ENCODE measurements at places on chromosomes 16 and 17.

GRCh38 chr16:17324451-17324850, 146.3 kb downstream of the XYLT1 start:
- H3K4me1 ChIP-seq, result peaks cover 26% of the 10 kb centered on the region
- no peak for DNase-seq
- no peaks in the 10 kb centered on the region for H3K27me3 ChIP-seq
- H3K4me3 ChIP-seq, result no peak overlapping the region
- H3K27ac ChIP-seq, result no peak overlapping the region

DNA sequence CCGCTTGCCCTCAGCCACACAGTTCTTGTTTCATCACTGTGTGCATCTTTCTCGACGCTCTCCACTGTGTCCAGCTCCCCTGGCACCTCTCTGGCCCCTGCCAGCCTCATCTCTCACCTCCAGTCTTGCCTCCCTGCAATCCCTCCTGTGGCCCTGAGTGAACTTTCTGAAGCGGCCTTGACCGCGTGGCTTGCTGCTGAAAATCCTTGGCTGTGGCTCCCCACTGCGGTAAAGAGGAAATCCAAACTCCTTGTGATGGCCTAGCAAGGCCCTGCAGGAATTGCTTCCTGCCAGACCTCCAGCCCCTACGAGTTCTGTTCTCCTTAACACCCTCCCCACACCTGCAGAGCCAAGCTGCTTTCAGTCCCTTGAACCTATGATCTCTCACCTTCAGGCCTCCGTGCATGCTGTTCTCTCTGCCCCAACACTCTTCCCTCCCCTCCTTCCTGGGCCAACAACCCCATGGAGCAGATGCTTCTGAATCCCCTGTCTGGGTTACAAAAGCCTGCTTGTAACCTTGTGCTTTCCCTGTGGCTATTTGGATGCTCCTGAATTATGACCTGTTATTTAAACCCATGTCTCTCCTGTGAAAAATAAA, 33.6 kb upstream of the BRD7 start:
- peaks cover 2% of the 10 kb centered on the region for H3K36me3 ChIP-seq
- no peak overlapping the region for H3K4me3 ChIP-seq
- H3K27ac ChIP-seq, result no peak overlapping the region
- no peak for DNase-seq
- H3K27me3 ChIP-seq, result peaks cover 19% of the 10 kb centered on the region
- no peaks in the 10 kb centered on the region for H3K4me1 ChIP-seq

DNA sequence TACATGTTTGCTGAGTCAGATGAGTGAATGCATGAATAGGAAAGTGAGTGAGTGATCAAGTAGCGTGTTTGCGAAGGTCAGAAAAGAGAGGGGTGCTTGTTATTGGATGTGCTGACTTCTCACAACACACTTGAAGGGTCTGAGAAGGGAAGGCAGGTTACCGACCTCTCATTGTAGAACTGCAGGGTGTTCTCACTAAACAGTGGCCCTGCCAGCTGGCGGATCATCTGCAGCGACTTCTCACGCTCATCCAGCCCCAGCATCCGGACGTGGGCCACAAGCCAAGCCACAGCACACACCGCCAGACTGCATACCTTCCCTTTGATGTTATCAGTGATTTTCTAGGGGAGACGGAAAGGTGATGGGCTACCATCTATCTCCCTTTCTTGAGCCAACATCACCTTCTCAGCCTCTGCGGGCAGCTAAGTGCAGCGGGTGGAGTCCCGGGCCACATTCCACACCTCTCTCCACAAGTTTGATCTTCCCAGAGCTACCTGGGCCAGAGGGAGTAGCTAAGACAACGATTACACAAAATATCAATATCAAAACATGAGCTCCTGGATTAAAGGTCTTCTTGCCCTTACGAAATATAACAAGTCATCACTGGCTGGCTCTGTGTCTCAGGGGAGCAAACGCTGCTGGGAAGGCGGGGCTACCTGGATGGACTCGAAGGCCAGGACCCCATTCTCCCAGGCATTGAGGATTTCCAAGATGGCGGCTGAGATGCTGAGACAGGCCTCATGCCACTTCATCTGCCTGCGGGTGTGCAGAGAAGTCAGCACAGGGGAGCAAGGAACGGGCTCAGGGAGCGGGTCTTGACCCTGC, 11.0 kb downstream of the CSF3 start:
- DNase-seq, result no peak
- peaks cover 20% of the 10 kb centered on the region for H3K36me3 ChIP-seq
- peak overlapping the region; percentile 12 for H3K27ac ChIP-seq
- H3K4me1 ChIP-seq, result peaks cover 20% of the 10 kb centered on the region

DNA sequence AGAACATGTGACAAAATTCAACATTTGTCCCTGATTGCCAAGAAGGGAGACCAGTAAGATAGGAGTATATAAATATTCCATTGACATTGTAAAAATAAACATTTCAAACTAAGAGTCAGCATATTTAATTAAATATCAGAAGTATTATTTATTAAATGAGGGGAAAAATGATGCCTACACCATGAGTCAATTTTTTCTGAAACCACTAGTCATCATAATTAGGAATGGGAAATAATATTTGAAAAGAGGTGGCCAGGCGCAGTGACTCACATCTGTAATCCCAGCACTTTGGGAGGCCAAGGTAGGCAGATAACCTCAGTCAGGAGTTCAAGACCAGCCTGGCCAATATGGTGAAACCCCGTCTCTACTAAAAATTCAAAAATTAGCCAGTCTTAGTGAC, 2.1 kb downstream of the CMTM1 start:
- DNase-seq, result no peak
- H3K36me3 ChIP-seq, result peaks cover 27% of the 10 kb centered on the region
- no peaks in the 10 kb centered on the region for H3K27me3 ChIP-seq

DNA sequence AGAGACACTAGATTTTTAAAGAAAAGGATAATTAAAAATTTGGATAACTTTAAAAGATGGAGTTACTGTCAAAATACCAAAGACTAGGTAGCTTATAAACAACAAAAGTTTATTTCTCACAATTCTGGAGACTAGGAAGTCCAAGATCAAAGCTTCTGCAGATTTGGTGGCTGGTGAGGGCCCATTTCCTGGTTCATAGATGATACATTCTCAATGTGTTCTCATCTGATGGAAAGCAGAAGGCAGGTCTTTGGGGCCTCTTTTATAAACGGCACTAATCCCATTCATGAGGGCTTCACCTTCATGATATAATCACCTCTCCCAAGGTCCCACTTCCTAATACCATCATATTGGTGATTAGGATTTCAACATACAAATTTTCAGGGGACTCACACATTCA, 33.7 kb downstream of the NLK start:
- peak overlapping the region; percentile 36 for H3K27ac ChIP-seq
- no peaks in the 10 kb centered on the region for H3K27me3 ChIP-seq
- H3K4me3 ChIP-seq, result no peak overlapping the region
- H3K4me1 ChIP-seq, result peaks cover 73% of the 10 kb centered on the region

- DNase-seq, result no peak
- H3K4me3 ChIP-seq, result no peak overlapping the region
- H3K36me3 ChIP-seq, result peaks cover 9% of the 10 kb centered on the region
- H3K4me1 ChIP-seq, result peaks cover 26% of the 10 kb centered on the region
- no peaks in the 10 kb centered on the region for H3K27me3 ChIP-seq
- H3K27ac ChIP-seq, result peak overlapping the region; percentile 29
These were observed 31.3 kb downstream of the SPOP start for GRCh38 chr17:49646391-49647255.

GRCh38 chr17:36529121-36529520, 5.5 kb downstream of the MYO19 start:
- no peak overlapping the region for H3K27ac ChIP-seq
- H3K4me3 ChIP-seq, result no peak overlapping the region
- H3K27me3 ChIP-seq, result no peaks in the 10 kb centered on the region
- H3K4me1 ChIP-seq, result peaks cover 27% of the 10 kb centered on the region
- DNase-seq, result no peak
- peaks cover 15% of the 10 kb centered on the region for H3K36me3 ChIP-seq

GRCh38 chr16:85081765-85082164, 30.5 kb downstream of the CIBAR2 start:
- H3K36me3 ChIP-seq, result peaks cover 5% of the 10 kb centered on the region
- peaks cover 4% of the 10 kb centered on the region for H3K4me1 ChIP-seq
- no peak overlapping the region for H3K4me3 ChIP-seq
- no peaks in the 10 kb centered on the region for H3K27me3 ChIP-seq
- no peak overlapping the region for H3K27ac ChIP-seq

DNA sequence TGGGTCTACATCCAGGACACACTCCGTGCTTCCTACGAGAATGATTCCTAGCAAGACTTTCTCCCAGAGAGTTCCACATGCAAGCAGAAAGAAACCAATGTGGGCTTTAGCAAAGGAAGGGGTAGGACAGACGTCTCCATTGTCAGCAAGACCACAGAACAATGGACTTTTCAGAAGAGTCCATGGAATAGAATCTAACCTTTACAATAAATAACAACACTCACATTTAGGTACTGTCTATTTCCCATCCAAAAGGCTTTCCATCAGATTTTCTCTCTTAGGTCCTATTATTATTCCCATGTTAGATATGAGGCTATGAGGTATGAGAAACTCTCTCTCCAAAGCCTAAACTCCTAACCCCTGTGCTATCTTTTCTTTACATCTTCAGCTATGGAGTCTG, 360.9 kb downstream of the GRIN2A start:
- H3K36me3 ChIP-seq, result no peaks in the 10 kb centered on the region
- no peak overlapping the region for H3K4me3 ChIP-seq
- no peak overlapping the region for H3K27ac ChIP-seq
- no peak for DNase-seq

- peak overlapping the region; percentile 97 for H3K27ac ChIP-seq
- peaks cover 24% of the 10 kb centered on the region for H3K4me1 ChIP-seq
- peak; percentile 87 for DNase-seq
- peak overlapping the region; percentile 88 for H3K4me3 ChIP-seq
- H3K36me3 ChIP-seq, result peaks cover 9% of the 10 kb centered on the region
These were observed 21.9 kb upstream of the EIF1 start for GRCh38 chr17:41666708-41667279.

GRCh38 chr17:65243838-65244625, 106.9 kb downstream of the RGS9 start:
- DNase-seq, result no peak
- no peaks in the 10 kb centered on the region for H3K4me1 ChIP-seq
- H3K27ac ChIP-seq, result no peak overlapping the region
- H3K36me3 ChIP-seq, result no peaks in the 10 kb centered on the region
- H3K27me3 ChIP-seq, result peaks cover 35% of the 10 kb centered on the region

DNA sequence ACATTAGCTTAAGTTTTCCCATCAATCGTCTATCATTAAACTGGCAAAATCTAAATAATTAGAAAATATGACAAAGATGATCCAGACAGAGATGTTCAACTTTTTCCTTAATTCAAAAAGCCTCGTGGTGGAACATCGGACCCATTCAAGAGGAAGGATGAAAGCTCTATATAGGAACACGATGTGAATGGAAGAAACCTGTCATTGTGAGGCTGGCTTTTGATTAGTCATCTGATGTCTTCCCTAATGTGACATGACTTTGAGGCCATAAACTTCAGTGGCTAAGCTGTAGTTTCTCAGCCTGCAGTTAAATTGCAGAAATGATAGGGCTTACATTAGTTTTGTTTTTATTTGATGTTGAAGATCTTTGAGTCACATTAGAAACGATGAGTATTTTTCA, 1.0 kb downstream of the AMZ2 start:
- peak overlapping the region; percentile 98 for H3K27ac ChIP-seq
- peaks cover 38% of the 10 kb centered on the region for H3K36me3 ChIP-seq
- DNase-seq, result no peak
- peak overlapping the region; percentile 91 for H3K4me3 ChIP-seq
- H3K4me1 ChIP-seq, result peaks cover 37% of the 10 kb centered on the region

GRCh38 chr17:33642002-33642401, 348.9 kb upstream of the ASIC2 start:
- H3K4me3 ChIP-seq, result no peak overlapping the region
- no peaks in the 10 kb centered on the region for H3K36me3 ChIP-seq

DNA sequence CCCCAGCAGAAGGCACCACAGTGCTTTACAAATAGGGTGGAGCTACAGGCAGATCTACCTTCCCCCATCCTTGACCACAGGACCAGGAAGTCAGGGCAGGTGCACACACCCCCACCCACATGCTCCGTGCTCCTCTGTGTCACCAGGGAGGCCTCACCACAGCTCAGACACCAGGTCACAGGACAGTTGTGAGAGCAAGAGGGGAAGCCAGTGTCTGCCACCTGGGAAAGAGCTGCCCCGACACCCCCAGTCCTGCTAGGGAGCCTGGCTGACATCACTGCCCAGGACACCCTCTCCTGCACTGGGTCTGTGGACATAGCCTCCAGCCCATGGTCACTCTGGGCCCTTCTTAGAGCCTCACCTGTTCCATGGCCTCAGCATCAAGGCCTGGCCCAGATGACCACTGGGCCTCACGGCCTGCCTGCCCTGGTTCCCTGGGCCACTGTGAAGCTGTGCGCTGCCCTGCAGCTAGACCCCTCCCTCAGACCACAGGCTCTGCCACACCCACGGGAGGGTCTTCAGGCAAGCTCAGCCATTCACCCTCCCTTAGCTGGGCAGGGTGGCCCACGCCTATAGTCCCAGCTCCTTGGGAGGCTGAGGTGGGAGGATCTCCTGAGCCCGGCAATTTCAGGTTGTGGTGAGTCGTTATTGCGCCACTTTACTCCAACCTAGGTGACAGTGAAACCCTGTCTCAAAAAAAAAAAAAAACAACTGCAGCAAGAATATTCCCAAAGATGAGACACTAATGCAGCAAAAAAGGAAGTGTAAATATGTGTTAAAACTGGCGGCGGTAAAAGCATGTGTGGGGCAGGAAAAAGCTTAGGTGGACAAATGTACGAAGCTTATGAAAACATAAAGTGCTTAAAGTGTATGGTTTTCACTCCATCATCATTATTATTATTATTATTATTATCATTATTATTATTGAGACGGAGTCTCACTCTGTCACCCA, 14.2 kb downstream of the POLR3K start:
- peak overlapping the region; percentile 71 for H3K27ac ChIP-seq
- H3K27me3 ChIP-seq, result no peaks in the 10 kb centered on the region
- peaks cover 18% of the 10 kb centered on the region for H3K36me3 ChIP-seq
- H3K4me1 ChIP-seq, result peaks cover 37% of the 10 kb centered on the region
- peak; percentile 60 for DNase-seq

- no peaks in the 10 kb centered on the region for H3K4me1 ChIP-seq
- H3K27ac ChIP-seq, result no peak overlapping the region
- peaks cover 10% of the 10 kb centered on the region for H3K36me3 ChIP-seq
These were observed 22.5 kb downstream of the NPRL3 start for GRCh38 chr16:116015-116414.

- no peaks in the 10 kb centered on the region for H3K36me3 ChIP-seq
- no peak overlapping the region for H3K27ac ChIP-seq
- H3K27me3 ChIP-seq, result peaks cover 58% of the 10 kb centered on the region
- H3K4me3 ChIP-seq, result no peak overlapping the region
- peaks cover 11% of the 10 kb centered on the region for H3K4me1 ChIP-seq
These were observed 2.2 kb upstream of the SMTNL2 start for GRCh38 chr17:4582101-4582501.

DNA sequence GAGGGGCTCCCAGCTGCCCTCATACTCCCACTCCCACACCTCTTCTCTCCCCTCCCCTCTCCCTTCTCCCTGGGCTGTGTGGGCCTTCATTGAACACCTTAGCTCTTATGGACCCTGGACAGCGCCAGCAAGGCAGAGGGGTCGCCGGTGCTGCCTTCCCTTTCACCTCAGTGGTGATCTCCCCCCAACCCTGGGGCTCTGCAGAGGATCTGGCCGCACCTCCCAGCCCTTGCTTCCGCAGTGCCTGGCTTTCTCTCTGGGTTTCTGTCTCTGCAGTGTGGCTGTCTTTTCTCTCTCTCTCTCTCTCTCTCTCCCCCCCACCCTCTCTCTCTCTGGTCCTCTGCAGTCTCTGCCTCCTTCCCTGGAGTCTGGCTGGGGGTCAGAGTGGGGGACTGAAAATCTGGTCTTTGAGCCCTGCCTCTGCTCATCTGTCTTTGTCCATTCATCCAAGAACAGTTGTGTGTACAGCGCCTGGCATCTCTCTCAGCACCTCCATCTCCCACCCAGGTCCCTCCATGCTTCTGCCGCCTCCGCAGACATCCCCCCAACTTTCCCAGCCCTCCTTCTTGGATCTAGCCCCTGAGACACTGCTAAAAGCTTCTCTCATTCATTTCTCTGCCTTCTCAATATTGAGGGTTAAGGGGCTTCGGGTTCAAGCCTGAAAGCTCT, 1.1 kb downstream of the SEZ6L2 start:
- peaks cover 19% of the 10 kb centered on the region for H3K4me1 ChIP-seq
- peak overlapping the region; percentile 18 for H3K4me3 ChIP-seq
- peaks cover 50% of the 10 kb centered on the region for H3K27me3 ChIP-seq
- no peak overlapping the region for H3K27ac ChIP-seq
- no peaks in the 10 kb centered on the region for H3K36me3 ChIP-seq
